ENCODE measurements at places on chromosomes 12 and 14.

- no peak for DNase-seq
Observed at GRCh38 chr14:87877877-87878276, 115.1 kb downstream of the GALC start.

- no peak for DNase-seq
Observed at GRCh38 chr12:52539821-52540173, 13.1 kb downstream of the KRT71 start.

- DNase-seq, result peak; percentile 1
Observed at GRCh38 chr12:101086490-101087135, 123.4 kb downstream of the SLC5A8 start.

GRCh38 chr12:18165422-18165871 is 75.5 kb upstream of the RERGL start:
- DNase-seq, result no peak

GRCh38 chr14:29536886-29537511 is 390.6 kb downstream of the PRKD1 start:
- no peak for DNase-seq

DNA sequence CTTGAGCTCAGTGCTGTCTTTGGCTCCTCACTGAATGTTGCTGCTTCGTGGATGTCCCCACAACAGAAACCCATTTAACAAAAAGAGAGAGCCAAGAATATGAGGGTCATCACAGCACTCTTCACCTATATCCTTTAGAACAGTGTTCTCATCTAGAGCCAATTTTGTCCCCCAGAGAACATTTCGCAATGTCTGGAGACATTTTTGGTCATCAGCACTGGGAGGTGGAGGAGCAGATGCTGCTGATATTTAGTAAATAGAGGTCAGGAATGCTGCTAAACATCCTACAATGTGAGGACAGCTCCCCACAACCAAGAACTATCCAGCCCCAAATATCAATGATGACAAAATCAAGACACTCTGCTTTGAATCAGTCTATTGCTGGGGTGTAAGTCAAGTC is 92.5 kb downstream of the BBS10 start:
- DNase-seq, result no peak

- no peak for DNase-seq
Observed at GRCh38 chr14:52442166-52442565, 110.1 kb downstream of the TXNDC16 start.

GRCh38 chr14:71437870-71438269 is 494.4 kb upstream of the RGS6 start:
- no peak for DNase-seq

GRCh38 chr12:67305544-67305943 is 36.4 kb downstream of the CAND1 start:
- DNase-seq, result no peak

GRCh38 chr14:104383088-104383995 is 196.2 kb upstream of the C14orf180 start:
- DNase-seq, result no peak

DNA sequence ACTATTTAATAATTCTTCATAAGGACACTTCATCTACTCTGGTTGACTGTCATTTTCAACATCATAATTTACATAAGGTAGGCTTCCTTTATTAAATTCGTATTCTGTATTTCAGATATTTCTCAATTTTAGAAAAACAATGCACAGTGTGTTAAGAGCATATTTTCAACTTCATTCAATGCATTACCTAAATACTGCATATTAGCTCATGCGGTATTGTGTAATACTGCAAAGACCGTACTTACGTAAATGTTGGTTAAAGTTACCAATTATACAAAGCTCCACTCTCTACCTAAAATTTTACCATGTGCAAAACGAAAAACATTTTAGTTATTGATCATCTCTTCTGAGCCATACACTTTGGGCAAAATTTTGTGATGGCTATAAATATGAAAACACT is 62.8 kb downstream of the EXOC5 start:
- DNase-seq, result no peak

DNA sequence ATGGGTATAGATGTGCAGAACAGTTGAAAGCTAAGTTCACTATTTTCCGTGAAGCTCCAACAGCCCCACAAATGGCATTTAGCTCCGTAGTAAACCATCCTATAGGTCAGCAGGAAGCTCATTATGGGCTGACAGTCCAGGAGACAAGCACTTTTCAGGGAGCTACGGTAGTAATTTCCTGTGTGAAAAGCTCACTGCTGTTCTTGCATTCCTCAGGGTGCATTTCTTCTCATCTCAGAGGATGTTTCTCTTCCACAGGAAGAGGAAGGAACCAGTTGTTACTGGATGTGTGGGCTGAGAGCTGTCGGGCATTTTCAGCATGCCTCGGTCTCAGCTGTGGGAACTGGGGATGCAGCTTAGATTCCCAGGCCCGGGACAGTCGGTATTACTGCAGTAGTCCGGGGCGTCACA is 72.8 kb downstream of the GALNT4 start:
- no peak for DNase-seq

GRCh38 chr12:90682398-90682797 is 272.6 kb downstream of the CCER1 start:
- DNase-seq, result no peak

- DNase-seq, result no peak
Observed at GRCh38 chr14:102513899-102514772, 4.6 kb upstream of the ANKRD9 start.

GRCh38 chr14:98925354-98926040 is 346.5 kb downstream of the BCL11B start:
- DNase-seq, result no peak

GRCh38 chr12:67795236-67795635 is 146.7 kb downstream of the DYRK2 start:
- DNase-seq, result no peak

DNA sequence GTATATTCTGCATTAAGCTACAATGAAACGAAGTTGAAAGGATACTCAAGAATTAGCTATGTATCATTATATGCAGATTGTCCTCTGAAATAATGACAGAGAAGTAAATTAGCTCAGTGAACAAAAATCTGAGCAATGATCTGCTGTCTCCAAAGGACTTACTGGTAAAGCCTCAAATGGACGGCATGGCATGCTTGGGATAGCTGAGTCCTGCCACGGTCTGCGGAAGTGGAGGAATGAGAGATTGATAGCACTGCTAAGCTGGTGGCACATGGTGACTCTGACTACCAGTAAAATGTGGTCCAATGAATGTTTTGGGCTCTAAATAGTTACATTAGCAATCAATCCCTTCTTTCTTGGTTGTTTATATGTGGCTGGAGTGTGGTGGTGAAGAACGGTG is 3.7 kb upstream of the DENND5B start:
- DNase-seq, result no peak

GRCh38 chr12:30928356-30929244 is 2.1 kb downstream of the TSPAN11 start:
- no peak for DNase-seq

GRCh38 chr12:29223426-29223825 is 74.3 kb downstream of the FAR2 start:
- no peak for DNase-seq

DNA sequence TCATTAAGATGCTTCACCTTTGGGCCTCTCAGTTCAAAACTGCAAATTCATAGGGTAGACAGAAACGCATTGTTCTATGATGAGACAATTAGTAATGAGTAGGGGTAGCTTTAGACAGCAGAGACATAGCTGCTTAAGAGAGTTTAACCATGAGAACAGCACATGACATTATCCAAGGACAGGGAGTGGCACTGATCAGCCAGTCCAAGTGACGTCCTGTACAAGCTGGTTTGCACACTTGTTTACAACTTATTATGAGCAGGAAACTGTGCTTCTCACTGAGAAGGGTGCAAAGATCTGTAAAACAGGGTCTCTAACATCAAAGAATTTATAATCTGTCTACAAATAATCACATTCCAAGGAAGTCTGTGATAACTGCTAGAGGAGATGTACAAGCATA is 11.2 kb upstream of the SRSF5 start:
- DNase-seq, result no peak

DNA sequence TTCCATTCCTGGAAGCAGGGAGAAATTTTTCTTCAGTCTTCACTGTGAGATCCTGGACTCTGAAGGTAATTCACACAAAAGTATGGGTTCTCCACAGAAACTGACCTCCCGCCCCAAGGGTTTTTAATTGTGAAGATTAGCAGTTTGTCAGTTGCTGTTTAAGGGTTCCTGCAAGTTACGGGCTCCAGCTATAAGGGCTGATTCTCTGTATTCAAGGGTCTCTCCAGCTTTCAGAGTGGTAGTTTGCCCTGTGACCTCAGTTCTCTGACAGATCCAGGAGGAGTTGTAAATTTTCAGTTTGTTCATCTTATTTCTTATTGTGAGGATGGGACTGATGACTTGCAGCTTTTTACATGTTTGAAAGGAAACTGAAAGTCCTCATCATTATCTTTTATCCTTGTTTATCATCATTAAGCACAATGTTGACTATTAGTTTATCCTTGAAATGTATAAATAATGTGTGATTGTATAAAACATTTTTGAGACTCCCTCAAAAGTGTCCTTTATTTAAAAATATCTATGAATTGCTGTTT is 110.9 kb downstream of the SCAF11 start:
- DNase-seq, result no peak

DNA sequence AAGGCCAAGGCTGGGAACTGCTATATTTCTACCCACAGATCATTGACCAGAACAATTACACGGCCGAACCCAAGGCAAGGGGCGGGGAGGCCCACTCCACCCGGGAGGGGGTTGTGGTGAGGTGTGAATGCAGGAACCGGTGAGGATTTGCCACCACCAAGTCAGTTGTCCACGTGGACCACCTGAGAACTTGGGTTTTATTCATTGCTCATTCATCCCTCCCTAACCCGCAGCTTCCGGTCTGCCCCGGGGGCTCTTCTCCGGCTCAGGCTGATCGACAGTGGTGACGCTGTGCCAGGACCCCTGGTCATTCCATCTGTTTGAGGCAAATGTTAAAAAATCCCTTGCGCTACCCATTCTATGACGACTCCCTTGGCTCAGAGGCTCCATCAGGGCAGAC is 127.7 kb upstream of the RTL1 start:
- DNase-seq, result no peak

GRCh38 chr14:50366115-50366514 is 30.6 kb downstream of the CDKL1 start:
- no peak for DNase-seq

DNA sequence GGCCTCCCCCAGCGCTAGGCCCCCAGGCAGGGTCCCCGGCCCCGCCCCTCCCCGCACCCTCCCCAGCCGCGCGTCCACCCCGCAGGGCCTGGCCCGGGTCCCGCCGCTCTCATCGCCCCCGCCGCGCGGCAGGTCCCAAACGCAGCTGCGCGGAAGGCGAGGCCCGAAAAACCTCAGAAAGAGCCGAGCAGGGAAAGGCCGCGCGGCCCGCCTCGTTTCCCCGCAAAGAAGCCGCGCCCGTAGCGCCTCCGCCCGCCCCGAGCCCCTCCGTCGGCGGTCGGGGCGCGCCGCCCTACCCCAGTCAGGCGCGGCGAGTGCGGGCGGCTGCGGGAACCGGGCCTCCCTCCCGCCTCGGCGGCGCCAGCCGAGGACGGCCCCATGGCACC is 324 bp downstream of the POLE start:
- DNase-seq, result no peak

- no peak for DNase-seq
Observed at GRCh38 chr14:30603402-30603801, 18.7 kb upstream of the SCFD1 start.

DNA sequence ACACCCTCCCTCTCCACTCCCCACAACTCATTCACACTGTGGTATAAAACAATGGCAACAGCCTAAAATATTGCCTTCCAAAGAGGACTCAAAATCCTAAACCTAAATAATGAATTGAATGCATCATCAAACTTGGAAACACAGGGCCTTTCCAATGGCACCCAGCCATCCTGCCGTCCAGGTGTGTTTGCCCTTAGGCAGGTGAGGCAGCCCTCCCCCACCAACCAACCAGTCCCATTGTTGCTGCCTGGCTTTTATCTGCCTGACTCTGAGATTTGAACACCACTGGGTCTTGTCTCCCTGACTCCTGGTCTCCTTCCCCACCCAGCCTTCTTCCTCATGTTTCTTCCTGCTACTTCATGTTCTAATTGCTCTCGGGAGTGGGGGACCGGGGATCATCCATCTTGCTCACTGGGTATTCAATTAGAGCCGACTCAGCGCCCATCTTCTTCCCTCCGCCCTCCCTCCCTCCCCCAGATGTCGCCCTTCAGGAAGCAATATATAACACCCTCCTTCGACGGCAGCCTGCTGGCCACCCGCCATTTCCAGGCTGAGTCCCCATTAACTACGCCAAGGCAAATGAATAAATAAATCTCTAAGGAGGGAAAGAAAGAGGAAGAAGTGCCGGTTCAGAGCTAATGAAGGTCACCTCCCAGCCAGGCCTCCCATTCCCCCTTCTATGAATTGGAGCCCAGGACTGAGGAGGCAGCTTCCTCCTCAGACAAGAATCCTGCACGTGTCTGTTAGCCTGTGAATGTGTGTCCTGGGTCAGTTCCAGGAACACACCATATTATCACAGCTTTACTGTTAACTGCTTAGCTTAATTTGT is 36.3 kb upstream of the NTF3 start:
- DNase-seq, result no peak

DNA sequence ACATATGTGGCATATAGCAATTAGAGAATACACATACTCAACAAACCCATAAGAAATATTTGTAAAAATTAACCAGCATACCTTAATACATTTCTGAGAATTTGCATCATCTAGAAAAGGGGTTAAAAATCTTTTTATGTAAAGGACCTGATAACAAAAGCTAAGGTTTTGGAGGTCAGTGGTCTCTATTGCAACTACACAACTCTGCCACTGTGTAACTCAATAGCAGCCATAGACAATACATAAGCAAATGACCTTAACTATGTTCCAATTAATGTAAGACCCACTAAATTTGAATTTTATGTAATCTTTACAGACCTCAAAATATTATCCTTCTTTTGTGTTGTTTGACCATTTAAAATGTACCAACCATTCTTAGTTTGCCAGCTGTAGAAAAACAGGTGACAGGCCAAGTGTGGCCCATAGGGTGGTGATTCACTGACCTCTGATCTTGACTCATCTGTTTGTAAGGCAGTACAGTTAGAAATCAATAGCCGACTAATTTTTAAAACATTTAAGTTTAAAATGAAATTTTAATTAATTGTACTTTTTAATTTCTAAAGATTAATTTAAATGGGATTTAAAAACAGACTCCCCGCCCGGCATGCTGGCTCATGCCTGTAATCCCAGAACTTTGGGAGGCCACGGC is 7.4 kb upstream of the EPS8 start:
- DNase-seq, result no peak

- DNase-seq, result no peak
Observed at GRCh38 chr14:75484711-75485429, 37.4 kb upstream of the BATF start.

GRCh38 chr14:102500158-102500662 is 9.4 kb downstream of the ANKRD9 start:
- DNase-seq, result no peak

Data from stimulated activated CD4-positive, alpha-beta T cell treated with anti-CD3 and anti-CD28 coated beads, Interleukin-2, amount 100 ng/mL, for 24 hours (primary cell).